ENCODE measurements at places on chromosomes 2 and 18.
A peak's percentile ranks its signal among the peaks of the same experiment; 100 is the strongest.

- DNase-seq: no peak
These were observed 14.3 kb downstream of the GPR39 start for GRCh38 chr2:132430895-132431294.

DNA sequence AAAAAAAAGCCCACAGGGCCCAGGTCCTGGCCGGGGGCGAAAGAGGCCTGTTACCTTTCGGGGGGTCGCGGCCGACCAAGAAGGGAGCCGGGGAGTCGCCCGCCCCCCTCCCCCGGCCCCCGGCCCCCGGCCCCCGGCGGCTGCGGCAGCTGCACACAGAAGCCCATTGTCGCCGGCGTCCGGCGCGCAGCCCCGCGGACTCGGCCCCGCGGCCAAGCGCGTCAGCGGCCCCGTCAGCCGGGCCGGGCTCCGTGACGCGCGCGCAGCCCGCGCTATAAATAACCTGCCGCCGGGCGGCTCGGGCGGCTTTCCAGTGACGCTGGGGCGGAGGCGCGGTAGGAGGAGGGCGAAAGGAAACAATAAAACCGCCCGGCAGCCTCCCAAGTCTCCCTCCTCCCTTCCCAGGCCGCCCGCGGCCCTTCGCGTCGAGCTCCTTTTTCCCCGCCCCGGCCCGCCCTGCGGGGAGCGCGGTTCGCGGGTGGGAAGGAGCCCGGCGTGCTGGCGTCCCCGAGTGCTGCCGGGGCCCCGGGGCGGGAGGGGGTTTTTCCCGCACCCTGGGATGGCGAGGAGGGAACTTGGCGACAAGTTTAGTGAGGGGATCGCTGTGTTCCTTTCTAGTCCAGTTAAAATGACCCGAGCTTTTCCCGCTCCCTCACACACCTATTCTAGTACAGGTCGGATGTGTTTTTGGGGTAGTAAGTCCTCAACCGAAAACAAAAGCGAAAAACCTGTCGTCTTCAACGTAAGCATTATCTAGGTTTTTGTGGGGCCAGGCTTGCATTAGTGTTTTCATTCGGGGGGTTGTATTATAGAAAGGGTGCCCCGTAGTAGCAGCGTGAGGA is 10.0 kb upstream of the NR4A2 start:
- DNase-seq: peak; percentile 85

DNA sequence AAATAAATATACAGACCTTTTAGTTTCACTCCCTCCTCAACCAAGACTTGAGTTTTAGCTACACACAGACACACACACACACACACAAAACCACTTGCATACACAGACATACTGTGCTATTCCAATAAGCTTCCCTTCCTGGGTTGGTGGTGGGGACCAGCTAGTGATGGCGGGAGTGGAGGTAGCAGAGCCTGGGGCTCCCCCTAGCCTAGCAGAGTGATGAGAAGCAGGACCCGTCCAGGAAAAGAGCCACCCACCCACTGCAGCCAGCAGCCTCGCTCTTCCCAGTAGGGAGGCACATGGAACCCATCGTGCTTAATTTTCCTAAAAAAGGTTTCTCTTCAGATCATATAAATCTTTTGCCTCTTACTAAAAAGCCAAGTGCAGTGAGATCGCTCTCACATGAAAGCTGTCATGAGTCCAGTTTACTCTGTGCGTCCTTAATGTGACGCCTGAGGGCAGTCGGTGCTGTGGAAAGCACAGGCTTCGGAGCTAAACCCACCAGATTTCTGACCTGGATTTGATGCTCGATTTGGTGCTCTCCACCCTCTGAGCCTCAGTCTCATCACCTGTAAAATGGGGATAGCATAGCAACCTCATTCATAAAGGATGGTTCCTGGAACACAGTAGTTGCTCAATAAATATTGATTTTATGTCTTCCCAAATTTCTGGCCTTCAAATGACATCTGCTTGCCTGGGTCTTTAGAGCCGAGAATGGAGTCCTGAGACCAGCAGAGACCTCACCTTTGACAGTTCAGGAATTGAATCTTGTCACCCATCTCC is 60.1 kb upstream of the YWHAQ start:
- no peak for DNase-seq

DNA sequence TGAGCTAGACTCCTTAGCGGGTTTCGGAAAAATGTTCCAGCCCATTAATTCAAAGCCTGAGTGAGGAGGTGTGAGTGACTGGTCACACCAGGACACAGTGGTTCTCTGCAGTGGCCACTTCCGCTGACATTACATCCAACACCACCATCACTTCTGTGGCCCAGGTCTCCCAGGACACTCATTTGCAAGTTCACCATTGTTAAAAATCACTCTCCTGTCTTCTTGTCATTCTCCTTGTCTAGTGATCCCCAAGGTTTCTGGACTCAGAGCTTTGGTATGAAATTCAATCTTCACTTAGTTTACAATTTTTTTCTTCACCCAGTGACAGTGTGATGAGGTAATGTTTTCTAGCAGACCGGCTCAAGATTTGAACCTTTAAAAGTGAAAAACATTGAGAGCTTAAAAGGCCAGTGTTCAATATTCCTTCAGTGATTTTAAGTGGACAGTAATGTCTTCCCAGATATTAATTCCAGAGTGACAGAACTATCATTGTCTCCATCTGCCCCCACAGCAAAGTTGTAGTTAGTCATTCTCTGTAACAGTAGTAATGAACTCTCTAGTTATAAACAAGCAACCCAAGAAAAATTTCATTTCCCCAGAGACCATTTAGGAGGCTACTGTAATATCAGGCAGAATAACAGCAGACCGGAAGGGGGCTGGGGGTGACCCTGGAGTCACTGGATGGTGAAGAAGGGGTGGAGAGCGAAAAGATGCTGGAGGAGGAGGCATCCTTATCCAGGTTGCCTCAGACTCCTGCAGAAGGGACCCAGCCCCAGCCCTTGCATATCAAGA is 164.9 kb downstream of the GFPT1 start:
- no peak for DNase-seq

DNA sequence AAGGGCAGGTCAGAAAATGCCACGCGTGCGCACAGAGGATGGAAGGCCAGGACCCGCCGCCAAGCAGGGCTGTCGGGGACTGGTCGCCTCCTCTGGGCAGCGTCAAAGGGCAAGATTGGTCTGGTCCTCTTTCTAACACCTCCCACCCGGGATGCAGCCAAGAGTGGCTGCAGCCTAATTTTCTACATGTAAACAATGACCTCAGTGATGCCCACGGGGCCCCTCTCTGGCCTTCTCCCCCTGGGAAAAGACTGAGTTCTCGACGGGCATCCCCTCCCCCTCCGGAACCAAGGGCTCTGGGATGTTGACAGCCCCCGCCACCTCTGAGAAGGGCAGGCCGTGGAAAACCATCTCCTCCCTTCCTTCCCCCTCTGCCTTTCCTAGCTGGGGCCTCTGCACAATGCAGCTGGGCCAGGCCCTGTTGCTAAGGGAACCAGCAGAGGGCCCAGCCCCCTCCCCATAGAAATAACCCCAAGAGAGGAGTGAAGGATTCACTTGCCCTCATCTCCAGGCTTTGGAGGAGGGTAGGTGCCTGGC is 80.0 kb upstream of the ZNF532 start:
- no peak for DNase-seq

GRCh38 chr2:82023710-82024109 is 1719.2 kb upstream of the LRRTM1 start:
- DNase-seq: no peak

GRCh38 chr18:80147037-80147417 is 38.0 kb downstream of the ADNP2 start:
- DNase-seq: no peak

- no peak for DNase-seq
These were observed 1.1 kb upstream of the WBP1 start for GRCh38 chr2:74457129-74457548.

GRCh38 chr2:236614551-236614950 is 44.9 kb downstream of the ACKR3 start:
- DNase-seq: no peak

GRCh38 chr18:24417480-24417879 is 9.0 kb upstream of the IMPACT start:
- no peak for DNase-seq

DNA sequence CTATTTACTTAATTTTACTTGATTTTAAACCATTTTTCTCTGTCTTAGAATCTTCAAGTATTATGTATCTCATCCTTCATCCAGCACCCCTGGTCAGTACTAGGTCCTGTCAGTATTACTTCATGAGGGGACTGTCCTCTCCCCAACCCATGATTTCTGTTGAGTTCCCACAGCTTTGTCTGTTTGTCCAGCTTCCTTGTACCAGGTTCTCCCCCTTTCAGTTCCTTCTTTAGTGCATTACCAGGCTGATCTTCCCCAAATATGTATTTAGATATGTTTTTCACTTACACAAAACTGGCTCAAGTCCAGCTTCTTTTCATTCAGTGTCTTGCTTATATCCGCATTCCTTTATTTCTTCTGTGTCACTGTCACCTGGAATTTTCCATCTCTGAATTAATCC is 13.8 kb upstream of the TTC27 start:
- DNase-seq: no peak

DNA sequence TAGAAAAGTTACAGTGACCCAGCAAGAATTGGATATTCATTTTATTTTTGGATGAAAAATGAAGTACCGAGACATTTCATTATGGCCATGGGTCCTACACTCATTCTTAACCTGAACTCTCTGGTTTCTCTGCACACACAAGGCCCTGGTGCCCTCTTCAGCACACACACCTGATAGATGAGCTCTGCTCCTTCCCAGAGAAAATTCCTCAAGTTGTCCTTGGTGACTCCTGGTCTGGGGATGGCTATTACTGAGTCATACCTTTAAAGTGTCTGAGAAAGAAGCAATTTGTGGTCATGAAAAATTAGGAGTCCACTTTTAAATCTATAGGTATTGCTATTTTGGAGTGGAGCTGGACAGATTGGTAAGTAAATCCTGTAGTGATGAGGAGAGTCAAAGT is 311.5 kb downstream of the CDH2 start:
- DNase-seq: no peak

GRCh38 chr2:218946621-218947020 is 12.8 kb upstream of the CDK5R2 start:
- no peak for DNase-seq

DNA sequence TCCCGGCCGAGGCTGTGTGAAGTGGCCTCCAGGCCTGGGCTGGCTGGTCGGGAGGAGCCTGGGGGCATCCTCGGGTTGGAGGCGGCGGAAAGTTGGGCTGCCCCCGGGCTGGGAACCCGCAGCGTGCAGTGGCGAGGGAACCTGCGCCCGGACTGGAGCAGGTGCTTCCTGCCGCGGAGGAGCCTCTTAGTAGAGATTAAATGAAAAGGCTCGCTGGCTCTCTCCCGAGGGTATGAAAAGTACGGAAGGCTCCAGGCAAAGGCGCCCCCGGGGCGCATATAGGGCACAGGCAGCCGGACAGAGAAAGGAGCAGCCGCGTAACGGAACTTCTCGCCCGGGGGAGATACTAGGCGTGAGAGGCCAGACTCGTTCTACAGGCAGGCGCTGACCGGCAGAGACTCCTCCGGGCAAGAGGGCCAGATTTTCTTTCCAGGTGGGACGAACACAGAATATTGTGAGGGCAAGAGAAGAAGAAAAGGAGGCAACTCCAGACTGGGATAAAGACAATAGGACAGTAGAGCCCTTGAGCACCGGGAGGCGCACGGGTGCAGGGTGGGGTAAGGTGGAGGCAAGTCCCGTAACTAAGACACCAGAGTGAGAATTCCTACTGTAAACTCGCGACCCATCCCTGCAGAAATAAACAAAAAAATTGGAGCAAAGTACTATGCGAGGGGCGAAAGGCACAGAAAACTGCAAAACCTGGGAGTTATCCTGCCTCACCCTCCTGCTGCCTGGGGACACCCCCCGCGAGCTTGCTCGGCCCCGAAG is 816 bp downstream of the CDH2 start:
- DNase-seq: no peak

- no peak for DNase-seq
These were observed 35.0 kb downstream of the PXDN start for GRCh38 chr2:1709335-1709605.

- no peak for DNase-seq
These were observed 64.7 kb upstream of the GLI2 start for GRCh38 chr2:120670771-120671480.

DNA sequence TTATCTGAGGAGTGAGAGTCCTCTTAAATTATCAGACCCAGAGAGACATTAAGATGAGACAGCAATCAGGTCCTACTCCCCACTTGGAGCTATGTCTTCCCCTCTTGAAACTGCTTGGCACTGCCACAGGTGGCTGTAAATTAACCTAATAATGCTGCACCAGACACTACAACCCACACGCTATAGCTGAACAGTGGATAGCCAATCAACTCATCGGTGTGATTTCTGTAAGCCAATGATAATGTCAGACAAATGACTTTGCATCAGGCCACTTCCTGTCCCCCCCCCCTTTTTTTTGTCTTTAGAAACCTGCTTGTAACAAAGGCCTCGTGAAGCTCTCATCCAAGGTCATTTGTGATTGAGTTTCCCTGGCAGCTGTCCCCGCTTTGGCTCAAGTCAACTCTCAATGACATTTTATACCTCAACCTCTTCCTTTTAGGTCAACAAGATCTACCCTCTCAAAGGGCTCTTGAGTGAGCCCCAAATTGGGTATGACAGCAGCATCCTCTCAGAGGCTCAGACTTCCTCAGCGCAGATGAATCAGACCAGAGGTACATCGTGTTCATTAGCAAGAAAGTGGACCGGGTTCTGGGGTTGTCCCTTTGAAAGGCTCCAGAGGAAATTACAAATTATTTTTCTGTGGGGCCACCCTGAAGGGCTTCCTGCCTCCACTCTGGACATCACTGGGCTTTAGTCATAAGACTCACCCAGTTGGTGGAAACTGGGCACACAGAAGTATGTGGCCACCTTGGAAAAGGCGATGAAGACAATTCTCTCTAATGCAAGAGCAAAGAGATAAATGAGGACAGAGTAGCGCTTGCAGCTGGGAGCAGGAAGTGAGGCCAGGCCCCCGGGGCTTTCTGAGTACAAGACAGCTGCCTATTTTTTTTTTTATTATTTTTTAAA is 73.6 kb downstream of the COPS8 start:
- DNase-seq: no peak

GRCh38 chr2:205273627-205274026 is 408.7 kb upstream of the NRP2 start:
- DNase-seq: no peak

- DNase-seq: no peak
These were observed 6.4 kb upstream of the SMAD7 start for GRCh38 chr18:48957136-48957535.

GRCh38 chr18:70332694-70333093 is 43.8 kb downstream of the SOCS6 start:
- DNase-seq: no peak

DNA sequence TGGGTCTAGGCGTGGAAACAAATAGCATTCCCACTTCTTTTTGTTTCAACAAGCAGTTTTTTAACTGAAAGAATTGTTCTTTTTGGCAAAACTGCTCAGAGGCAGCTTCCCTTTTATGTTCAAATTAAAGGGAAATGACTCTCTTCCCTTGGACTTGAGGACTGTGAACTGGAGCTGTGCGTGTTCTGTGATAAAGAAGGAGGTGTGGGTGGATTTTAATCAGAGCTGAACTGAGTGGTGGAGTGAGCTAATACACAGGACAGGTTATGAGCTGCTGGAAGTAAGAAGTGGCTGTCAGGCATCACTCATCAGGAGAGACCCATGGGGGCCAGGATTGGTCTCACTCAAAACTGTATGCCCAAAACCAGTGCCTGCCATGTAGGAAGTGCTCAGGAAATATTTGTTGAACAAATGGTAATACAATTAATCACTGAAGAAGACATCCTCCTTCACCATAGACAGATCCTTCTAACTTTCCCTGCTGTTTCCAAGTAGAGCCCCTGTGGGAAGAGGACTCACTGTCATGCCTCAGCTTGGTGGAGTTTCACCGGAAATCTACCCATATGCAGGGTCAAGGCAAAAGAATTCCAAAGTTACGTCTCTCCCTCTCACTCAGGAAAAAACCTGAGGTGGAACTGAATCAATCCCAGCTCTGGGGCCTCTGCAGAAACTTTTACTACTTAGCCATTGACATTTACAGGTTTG is 55.9 kb downstream of the FEZ2 start:
- DNase-seq: no peak

Data from stimulated activated CD4-positive, alpha-beta T cell treated with anti-CD3 and anti-CD28 coated beads, Interleukin-1b, Interleukin-23, amount 100 ng/mL, for 48 hours (primary cell).